Stimulated activated CD4-positive, alpha-beta T cell treated with anti-CD3 and anti-CD28 coated beads, Interleukin-2, amount 100 ng/mL, for 24 hours (primary cell): ENCODE measurements at places on chromosomes 2 and 18.

DNA sequence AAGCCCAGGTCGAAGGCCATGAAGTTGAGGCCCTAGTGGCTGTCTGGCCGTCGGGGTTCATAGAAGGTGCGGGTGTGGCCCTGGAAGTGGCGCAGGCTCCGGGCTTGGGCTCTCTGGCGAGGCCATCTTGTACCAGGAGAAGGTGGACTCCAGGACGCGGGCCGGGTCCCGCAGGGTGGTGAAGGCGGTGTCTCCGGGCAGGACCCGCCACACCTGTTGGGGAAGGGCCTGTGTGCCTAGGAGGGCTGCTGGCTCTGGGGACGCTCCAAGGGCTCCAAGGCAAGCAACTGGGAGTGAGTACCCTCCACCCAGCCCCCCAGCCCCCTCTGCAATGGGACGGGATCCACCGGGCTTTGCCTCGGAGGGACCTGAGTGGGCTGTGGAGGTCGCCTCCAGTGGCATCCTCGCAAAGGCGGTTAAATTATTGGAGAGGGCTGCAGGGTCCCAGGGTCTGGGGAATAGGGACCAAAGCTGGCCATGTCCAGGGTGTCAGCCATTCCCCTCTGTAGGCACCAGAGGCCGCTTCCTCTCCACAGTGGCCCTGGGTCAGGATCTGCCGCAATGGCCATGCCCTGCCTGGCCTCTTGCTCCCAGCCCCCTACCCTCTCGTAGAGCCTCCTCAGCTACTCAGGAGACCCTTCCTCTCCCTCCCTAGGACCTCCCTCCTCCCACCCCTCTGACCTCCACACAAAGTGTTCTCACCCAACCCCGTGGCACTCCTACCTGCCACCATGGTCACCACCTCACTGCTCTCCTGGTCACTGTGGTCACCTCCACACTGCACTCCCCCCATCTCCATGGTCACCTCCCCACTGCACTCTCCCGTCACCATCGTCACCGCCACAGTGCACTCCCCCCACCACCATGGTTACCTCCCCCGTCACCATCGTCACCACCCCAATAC, 10.3 kb downstream of the AQP12A start:
- DNase-seq = no peak

DNA sequence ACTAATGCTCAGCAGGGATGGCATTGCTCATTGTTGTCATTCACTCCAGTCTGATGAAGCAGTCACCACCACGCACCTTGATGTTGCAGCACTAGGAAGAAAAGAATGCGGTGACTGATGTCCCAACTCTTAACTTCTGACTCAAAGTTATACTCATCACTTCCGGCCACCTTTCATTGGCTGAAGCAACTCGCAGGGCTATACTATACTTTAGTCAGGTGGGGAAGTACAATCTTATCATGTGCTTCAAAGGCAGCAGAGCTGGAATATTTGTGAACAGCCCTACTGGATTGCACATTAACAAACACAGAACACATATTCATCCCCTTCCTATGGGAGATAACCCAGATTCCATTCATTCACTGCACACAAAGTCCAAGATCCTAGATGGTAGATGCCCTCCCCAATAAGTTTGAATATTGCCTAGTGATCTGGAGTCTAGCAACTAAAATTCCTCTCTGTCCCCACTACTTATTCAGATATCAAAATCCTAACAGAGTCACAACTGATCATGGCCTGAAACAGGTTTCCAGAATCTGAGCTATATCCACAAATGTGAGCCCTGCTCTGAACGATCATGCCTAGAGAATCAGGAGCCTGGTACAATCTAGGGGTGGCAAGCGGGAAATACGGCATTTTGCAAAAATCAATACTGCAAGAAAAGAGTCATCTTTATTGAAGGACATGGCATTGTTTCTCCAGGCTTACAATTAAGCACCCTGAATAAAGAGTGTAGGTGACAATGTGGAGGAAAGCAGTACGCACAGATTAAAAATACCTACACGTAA, 3.4 kb upstream of the SPATS2L start:
- no peak for DNase-seq

GRCh38 chr2:119693967-119694366, 15.0 kb downstream of the TMEM177 start:
- no peak for DNase-seq

- no peak for DNase-seq
Observed at GRCh38 chr2:219514196-219514761, at the start of gene ASIC4. ASIC4 (plus strand) TSS chr2:219514482; CDS start chr2:219514725, 243 bp downstream.

- no peak for DNase-seq
Observed at GRCh38 chr2:214325404-214325803, 85.5 kb upstream of the VWC2L start.

DNA sequence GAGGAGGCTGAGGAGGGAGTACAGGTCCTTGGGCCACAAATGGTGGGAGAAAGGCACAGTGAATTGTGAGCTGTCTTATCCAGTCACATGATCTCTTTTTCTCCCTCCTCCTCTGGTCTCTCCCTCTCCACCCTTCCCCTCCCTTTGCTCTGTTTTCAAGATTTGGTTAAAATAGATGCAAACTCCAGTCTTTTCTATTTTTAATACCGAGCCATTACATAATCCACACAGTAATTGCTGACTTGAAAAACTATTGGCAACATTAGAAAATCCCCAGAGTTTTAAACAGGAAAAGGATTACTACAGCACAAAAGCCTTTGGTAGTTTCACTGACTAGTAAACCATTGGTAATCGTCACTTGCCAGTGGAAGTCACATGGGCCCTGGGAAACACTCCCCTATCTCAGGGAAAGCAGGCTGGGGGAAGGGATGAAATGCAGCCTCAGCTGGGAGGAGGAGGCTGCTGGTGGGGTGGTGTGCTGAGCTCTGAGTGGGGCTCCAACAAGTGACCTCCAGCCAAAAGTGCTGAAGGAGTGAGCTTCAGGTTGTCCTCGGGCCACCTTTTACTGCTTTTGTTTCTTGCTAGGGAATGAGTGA, 57.4 kb upstream of the PCBP1 start:
- DNase-seq = no peak

DNA sequence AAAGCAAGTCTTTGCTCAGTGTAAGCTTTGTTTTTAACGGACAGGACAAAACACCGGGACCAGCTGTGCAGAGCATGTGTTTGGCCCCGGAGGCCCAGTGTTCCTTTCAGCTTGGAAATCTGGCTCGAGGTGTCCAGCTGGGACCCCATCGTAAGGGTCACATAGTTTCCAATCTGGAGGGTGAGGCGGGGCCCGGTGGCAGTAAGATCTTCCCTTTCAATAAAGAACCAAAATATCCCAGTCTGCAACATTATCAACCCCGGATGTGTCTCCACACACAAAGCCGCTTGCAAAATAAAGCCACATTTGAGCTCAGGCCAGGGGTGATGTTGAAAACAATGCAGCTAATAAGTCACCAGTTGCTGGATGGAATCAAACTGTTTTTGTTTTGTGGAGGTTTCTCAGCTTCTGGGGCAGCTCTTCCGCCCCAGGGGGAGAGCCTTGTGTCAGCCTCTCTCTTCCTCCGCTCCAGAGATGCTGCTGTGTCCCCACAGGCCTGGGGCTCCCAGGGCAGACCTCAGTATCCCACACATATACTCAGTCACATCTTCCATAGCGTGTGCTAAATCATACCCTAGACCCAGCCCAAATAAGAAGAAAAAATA, 138.6 kb upstream of the GLI2 start:
- DNase-seq = no peak

DNA sequence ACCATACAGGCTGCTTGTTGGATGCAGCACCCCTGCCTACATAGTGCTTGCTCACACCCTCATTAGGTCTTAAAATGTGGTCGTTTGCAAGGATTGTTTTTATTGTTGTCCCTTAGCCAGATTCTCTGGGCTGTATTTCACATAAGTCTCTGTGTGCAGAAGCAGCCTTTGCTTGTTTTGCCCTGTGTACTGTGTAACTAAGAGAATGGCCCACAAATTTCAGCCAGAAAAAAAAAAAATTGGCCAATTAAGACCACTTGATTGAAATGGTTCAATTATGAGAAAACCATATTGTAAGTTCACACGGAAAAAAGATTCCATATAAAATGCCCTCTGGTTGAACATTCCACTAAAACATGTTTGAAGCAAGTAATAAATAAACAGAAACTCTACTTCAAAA, 377.1 kb upstream of the SOX11 start:
- no peak for DNase-seq

GRCh38 chr2:96180002-96180401, 28.6 kb downstream of the STARD7 start:
- DNase-seq = no peak

DNA sequence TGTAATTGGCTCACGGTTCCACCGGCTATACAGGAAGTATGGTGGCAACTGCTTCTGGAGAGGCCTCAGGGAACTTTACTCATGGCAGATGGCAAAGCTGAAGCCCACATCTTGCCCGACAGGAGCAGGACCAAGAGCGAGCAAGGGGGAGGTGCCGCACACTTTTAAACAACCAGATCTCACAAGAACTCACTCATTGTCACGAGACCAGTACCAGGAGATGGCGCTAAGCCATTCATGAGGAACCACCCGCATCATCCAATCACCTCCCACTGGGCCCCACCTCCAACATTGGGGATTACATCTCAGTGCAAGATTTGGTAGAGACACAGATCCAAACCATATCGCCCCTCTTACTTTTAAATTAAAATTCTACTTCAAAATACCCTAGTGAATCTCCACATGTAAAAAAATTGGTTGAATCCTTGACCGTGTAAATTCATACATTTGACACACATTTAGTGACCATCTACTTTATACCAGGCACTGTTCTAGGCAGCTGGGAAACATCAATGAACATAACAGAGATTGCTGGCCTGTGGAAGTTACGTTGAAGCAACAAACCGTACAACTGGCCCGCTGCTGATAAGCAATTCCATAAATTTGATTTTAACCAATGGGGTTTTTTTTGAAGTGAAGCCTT, 87.6 kb downstream of the ALPK2 start:
- no peak for DNase-seq

GRCh38 chr2:232276084-232276732, 102.3 kb upstream of the ALPP start:
- DNase-seq = no peak

GRCh38 chr18:489244-490023, 11.1 kb downstream of the COLEC12 start:
- no peak for DNase-seq

GRCh38 chr2:98704499-98705332, 26.2 kb downstream of the MGAT4A start:
- no peak for DNase-seq

GRCh38 chr2:25247792-25248512, 79.6 kb upstream of the POMC start:
- DNase-seq = no peak

DNA sequence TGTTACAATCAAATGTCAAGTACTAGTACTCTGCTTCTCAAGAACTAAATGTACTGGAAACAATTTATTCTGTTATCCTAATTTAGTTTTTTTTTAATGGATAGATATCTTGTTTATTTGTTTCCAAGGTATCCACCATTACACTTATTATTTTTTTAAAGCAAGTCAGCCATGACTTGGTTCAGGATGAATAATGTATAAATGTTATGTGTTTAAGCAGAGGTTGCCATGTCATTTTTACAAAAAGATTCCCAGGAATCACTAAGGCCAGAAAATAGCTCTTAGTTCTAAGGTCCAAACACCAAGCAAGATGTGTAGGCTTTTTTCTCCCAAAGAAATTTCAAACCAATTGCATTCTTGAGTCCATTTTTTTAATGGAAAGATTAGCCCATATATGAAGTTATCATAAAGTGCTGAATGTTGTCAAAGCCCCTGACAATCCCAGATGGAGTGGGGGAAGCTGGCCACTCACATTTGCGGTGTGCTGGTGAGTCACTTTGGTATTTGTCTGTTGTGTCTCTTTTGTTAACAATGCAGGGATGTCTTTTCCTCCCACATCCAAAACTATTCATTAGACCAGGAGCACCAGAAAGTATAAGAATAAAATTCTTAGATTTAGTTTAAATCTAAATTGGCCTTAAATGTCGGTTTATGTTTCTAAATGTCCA, 158.9 kb downstream of the COL6A3 start:
- DNase-seq = no peak

DNA sequence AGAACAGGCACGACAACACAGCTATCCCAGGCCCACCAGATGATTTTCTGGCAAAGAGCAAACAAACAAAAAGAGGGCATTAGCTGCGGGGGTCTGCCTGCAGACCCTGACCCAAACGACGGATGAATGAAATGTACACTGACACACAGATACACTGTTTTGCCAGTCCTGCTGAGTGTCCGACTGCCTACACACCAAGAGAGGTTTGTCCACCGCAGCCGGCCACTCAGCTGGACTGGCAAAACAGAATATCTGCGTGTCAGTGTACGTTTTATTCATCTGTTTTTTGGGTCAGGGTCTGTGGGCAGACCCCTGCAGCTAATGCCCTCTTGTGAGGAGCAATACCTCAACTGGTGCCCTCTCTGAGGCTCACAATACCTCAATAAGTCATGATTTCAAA, 10.7 kb upstream of the SH3RF3 start:
- no peak for DNase-seq

- no peak for DNase-seq
Observed at GRCh38 chr2:1422131-1422530, 8.9 kb downstream of the TPO start.

- DNase-seq = no peak
Observed at GRCh38 chr18:532632-533031, 32.1 kb upstream of the COLEC12 start.

- DNase-seq = no peak
Observed at GRCh38 chr2:16666449-16666801, 791 bp upstream of the CYRIA start.

DNA sequence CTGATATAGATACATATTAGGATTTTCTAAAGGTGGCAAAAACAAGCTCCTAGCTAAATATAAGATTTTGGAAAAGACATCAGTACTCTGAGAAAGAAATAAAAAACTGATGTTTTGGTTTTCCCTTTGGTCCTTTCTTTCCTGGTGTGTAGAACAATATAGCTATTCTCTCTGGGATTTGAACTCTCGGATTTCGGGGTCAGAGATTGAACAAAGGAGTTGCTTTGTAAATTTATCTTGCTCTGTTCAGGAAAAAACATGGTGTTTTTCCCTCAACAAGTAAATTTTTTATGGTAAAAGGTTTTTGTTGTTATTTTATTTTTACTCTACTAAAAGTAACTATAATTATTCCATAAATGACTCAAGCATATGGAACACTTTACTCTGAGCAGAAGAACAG, 889.3 kb downstream of the ERBB4 start:
- no peak for DNase-seq

- no peak for DNase-seq
Observed at GRCh38 chr2:101696272-101697123, 1.0 kb upstream of the MAP4K4 start.

DNA sequence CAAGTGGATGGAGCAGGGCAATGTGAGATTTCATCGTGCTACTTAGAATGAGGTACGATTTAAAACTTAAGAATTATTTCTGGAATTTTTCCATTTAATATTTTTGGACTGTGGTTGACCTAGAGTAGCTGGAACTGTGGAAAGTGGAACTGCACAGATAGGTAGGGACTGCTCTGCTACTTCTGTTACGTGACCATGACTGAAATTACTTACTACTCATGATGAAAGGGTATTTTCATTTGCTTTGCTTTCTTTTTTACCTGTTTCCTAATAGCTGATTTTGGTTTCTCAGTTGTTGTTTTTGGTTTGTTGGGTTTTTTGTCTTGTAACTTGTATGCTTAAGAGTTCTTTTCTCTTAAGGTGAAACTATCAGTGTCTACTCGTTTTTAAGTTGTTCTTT, 11.4 kb downstream of the UBE2E3 start:
- DNase-seq = no peak

GRCh38 chr2:152132306-152132705, 33.5 kb upstream of the CACNB4 start:
- DNase-seq = no peak

GRCh38 chr18:42131066-42131929, 176.3 kb downstream of the PIK3C3 start:
- DNase-seq = no peak
